ENCODE measurements at places on chromosomes 7 and 10.

DNA sequence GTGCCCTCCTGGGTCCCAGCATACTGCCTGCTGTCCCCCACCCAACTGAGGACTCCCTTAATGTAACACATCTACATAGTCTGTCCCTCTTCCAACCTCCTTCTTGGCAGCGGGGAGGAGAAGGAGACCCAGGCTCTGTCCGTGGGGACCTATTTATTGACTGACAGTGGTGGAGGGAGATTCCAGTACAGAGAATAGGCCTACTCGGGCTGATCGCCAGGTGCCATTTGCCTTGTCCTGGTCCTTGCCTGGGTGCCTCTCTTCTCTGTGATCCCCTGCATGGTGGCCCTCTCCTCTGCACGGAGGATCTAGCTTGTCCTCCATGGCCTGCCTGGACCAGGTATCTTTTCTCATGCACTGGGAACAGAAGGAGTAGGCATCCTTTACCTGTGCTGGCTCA is 17.0 kb downstream of the GHRHR start:
- no peak for DNase-seq

DNA sequence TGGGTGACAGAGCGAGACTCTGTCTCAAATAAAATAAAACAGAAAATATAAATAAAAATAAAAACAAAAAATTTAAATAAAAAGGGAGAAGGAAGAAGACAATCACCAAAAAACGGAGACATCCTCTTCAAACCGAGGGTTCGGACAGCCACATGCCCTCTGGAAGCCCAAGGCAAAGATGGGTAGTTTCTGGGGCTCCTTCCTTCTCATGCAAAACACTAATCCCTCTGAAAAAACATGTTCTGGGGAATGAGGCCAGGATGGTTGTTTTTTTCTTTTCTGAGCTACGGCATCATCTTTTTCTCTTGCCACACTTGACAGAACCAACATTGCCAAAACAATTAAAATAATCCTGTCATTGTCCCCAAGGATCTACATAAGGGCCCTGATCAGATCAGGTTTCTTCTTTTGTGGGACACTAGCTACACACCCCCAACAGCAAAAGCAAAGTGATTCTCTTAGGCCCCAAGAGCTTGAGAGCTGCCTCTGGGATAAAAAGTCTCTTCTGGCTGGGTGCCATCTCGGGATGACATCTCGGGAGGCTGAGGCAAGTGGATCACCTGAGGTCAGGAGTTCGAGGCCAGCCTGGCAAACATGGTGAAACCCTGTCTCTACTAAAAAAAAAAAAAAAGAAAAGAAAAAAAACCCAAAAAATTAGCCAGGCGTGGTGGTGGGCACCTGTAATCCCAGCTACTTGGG is 14.2 kb upstream of the POR start:
- DNase-seq = no peak

- no peak for DNase-seq
Measured at GRCh38 chr10:93757801-93758507, at the start of gene LGI1. LGI1 (plus strand) TSS chr10:93757936; CDS start chr10:93758145, 209 bp downstream.

DNA sequence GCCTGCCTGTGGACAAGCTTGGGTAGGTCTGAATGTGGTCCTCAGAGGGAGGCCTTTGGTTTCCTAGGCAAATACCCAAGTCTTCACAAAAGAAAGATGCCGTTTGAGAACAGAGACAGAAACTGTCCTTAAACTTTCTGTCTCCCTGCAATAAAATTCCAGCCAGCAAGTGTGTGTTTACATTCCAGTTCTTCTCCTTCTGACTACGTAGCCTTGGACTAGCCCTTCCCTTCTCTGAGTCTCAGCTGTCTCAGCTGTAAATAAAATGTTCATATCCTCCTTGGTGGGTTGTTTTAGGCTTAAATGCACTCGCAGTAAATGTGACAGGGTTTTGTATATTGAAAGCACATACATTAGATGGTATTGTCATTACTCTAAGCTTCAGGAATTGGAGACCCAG is 561.2 kb upstream of the MKI67 start:
- DNase-seq = no peak

DNA sequence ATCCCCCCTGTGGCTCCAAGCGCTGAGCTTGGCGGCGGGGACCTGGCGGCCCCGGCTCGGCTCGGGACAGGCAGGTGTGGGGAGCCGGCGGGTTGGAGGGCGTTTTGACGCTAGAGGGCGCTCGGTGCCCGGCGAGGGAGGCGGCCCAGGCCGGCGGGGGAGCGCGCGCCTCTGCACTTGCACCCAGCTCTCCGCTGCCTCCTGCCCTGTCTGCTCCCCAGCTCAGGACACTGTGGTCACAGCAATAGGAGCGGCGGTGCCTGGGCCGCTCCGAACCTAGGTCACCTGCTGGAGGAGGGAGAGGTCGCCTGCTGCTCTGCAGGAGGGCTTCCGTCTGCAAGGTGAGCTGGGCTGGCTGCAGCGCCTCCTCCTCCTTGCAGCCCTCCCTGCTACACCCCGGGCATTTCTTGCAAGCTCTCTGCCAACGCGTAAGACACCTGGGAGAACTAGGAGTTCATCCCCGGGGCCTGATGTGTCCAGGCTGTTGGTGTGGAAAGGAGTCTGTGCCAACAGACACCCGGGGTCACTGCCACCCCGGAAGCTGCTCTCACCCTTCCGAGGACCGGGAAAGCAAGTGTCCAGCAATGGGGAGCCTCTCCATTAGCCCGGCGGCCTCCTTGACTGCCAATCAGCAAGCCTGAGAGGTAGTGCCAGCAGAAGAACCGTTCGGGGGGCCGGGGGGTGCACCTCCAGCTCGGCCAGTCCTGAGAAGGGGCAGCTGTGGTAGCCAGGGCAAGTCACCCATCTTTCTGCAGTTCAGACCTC is 620.4 kb downstream of the GALNT17 start:
- no peak for DNase-seq

GRCh38 chr7:136078630-136079029 is 101.5 kb upstream of the MTPN start:
- DNase-seq = no peak

DNA sequence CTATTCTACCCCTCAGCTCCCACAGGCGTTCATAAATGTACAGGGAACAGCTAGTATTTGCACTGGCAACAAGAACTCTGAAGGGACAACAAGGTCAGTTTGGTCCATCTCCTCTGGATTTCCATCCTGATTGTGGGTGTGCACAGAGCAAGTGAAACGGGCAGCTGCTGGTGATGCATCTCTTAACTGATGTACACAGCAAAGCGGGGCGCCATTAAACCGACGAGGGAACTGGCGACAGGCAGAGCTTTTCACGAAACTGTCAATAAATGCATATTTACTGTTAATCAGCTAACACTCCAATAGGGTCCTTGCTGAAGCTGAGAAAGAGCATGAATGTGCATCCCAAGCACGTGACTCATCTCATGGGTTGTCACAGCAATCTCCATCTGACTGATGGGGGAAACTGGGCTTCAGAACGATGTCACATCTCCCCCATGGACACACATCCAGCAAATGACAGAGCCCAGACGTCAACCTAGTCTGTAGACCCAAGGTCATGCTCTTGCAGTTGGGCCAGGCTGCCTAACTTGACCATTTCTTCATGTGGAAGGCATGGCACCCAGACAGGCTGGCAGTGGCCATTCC is 54.2 kb downstream of the FAM53B start:
- no peak for DNase-seq

DNA sequence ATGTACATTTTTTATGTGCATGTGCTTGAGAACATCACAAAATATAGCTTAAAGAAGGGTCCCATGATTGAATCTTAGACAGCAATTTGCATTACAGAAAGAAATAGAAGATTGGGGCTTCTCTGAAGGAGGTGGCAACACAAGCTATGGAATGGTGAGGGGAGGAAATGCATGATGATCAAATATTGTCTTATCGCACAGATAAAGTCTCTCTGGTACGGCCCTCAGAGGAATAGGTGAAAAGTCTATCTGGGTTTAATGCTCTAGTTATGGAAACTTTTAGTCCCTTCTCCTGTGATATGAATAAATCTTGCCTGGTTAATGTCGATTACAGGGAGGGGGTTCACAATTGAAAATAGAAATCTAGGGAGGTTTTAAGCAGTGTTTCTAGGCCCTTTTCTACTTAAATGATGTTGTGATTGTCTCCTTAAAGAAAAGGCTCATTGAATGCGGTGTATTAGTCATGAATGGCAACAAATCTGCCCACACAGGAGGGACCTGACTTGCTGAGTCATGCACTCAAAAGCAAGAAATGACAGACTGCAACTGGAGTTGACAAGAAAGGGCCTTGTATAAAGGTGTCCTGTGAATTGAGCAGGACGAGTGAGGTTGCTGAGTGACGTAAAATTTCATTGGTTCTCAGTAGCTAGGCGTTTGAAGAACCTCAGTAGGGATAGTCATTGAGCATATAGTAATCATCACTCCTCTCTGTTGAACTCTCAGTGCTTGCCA is 133.4 kb upstream of the CSTF2T start:
- DNase-seq = peak; percentile 19

DNA sequence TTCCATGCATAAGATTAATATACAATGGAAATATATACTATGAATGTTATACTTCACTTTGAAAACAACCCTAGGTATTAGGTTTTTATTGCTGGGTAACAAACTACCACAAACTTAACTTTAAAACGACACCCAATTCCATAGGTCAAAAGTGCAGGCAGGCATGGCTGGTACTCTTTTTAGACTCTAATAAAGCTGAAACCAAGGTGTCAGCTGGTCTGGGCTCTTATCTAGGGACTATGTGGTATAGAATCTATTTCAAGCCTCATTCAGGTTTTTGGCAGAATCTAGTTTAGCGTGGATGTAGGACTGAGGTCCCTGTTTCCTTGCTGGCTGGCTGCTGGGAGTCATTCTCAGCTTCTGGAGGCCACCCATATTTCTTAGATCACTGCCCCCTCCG is 65.0 kb upstream of the TMEM168 start:
- DNase-seq = no peak

DNA sequence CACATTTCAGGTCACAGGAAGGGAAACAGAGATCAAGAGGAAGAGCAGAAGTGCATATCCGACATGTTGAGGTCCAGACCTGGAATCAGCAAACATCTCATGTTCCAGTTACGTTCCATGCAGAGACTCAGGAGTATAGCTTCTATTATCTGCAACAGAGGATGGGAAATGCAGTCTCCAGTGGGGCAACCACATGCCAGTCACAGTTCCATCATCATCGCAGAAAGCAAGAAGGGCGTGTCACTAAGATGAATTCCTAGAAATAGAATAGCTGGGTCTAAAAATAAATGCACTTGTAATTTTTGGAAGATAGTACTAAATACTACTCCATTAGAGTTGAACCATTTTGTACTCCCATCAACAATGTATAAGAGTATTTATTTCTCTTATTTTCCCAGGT is 133.2 kb upstream of the MDFIC start:
- no peak for DNase-seq

GRCh38 chr10:102729029-102730026 is 14.4 kb upstream of the WBP1L start:
- peak; percentile 64 for DNase-seq

DNA sequence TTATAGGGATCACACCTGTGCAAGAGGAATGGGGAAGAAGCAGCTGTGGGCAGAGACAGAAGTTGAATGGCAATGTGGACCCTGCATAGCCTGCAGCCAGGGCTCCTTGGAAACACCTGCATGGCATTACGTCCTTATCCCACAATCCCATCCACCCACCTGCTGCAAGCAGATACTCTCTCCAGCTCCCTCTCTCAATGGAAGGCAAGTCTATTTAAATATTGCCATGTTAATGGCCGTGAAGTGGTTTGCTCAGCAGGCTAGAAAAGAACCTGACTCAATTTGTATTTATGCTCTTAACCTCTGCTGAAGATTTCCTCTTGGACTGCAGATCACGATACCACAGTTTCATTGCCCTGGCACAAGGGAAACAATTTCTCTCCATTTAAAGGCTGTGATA is 417.0 kb downstream of the TYW1 start:
- DNase-seq = no peak

DNA sequence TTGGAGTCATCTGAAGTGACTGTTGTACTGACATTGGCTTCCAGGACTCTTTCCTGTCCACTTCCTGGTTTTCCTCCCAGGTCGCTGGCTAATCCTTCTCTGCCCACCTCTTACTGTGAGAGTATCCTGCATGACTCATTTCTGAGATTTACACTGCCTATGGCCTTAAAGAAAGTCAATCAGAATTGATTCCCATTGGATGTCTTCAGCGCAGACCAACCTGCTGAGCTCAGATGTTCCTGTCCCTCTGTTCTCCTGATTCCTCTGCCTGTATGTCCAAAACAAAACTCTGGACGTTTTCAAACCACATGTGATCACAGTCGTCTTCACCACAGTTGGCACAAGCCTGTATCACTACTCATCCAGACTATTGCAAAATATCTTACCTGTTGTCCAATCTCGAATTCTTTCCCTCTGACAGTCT is 262.1 kb downstream of the CREB5 start:
- DNase-seq = no peak

DNA sequence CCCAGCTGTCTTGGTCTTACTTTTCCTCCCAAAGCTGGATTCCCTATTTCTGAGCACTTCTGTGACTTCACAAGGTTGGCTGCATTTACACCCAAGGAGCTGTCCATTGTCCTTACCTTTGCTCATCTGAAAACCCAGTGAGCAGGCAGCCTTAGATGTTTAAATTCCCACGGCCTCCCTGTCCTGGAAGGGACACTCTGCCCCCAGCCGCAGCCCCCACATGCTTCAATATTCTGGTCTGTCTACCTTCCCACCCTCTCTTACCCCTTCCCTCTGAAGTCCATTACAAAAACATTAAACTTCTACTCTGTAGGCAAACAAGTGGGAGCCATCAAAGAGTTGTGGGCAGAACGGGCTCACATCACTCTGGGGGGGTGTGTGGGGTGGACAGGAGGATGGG is 73.8 kb upstream of the EFCAB10 start:
- no peak for DNase-seq

GRCh38 chr10:8910314-8910713 is 855.8 kb downstream of the GATA3 start:
- no peak for DNase-seq

- no peak for DNase-seq
Measured at GRCh38 chr7:33849004-33849403, 56.3 kb upstream of the BMPER start.

- no peak for DNase-seq
Measured at GRCh38 chr7:28207486-28208158, 27.0 kb upstream of the JAZF1 start.

GRCh38 chr10:120963594-120964220 is 112.5 kb downstream of the WDR11 start:
- no peak for DNase-seq

- no peak for DNase-seq
Measured at GRCh38 chr10:124037286-124037685, 56.1 kb downstream of the CHST15 start.

- no peak for DNase-seq
Measured at GRCh38 chr7:43565786-43566185, 17.1 kb upstream of the STK17A start.

Data from breast epithelium (tissue), 4 donors.